ENCODE measurements at places on chromosomes 1 and 21. TPM values are rescaled to one million over a fixed set of nuclear protein-coding genes. Genes with fewer than 3 reads are reported as not detected.

The DYNLT5 gene
- 2.2 TPM for total RNA-seq

The ZZZ3 gene
- 34.9 TPM for total RNA-seq

The GBP6 gene
- not detected for total RNA-seq

The PTPN7 gene
- total RNA-seq: 0.92 TPM

The ATAD3B gene
- 9.5 TPM for total RNA-seq

The TMEM240 gene
- 8.9 TPM for total RNA-seq

The RPTN gene
- not detected for total RNA-seq

The IGSF9 gene
- total RNA-seq: 0.79 TPM

The KRTAP7-1 gene
- total RNA-seq: not detected

The KIRREL1 gene
- total RNA-seq: 10.0 TPM

The CENPF gene
- 0.47 TPM for total RNA-seq

The ELAPOR1 gene
- total RNA-seq: 0.30 TPM

The HFM1 gene
- 1.3 TPM for total RNA-seq

The VWA5B1 gene
- total RNA-seq: not detected

The OR2L8 gene
- total RNA-seq: not detected

The IFI6 gene
- total RNA-seq: 34.5 TPM

GRCh38 chr1:201486187-201486586 is 17.2 kb upstream of the PHLDA3 start:
- DNase-seq: no peak

DNA sequence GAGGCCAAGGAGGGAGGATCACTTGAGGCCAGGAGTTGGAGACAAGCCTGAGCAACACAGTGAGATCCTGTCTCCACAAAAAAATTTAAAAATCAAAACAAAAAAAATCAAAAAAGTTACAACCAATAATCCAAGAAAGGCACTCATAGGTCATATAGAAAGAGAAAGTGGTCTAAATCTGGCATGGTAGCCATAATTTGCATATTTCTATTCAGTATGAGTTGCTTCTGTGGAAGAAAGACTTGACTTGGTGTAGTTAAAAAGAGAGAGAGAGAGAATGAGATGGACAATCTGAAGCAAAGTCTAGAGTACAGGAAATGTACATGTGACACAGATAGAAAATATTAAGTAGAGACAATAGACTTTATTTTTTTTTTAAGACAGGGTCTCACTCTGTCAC is 22.5 kb downstream of the JMJD4 start:
- DNase-seq: no peak

DNA sequence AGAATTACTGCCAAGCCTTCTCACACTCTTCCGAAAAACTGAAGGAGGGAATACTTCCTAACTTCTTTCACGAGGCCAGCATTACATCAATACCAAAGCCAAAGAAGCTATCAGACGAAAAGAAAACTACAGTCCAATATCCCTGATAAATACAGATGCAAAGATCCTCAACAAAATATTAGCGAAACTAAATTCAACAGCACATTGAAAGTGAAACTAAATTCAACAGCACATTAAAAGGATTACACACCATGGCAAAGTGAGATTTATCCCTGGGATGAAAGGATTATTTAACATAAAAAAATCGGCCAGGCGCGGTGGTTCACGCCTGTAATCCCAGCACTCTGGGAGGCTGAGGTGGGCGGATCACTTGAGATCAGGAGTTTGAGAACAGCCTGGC is 176.8 kb downstream of the FAF1 start:
- DNase-seq: no peak

GRCh38 chr1:39833121-39833520 is 44.5 kb upstream of the BMP8B start:
- DNase-seq: no peak

GRCh38 chr1:32666901-32667566 is 16.0 kb downstream of the RBBP4 start:
- no peak for DNase-seq

DNA sequence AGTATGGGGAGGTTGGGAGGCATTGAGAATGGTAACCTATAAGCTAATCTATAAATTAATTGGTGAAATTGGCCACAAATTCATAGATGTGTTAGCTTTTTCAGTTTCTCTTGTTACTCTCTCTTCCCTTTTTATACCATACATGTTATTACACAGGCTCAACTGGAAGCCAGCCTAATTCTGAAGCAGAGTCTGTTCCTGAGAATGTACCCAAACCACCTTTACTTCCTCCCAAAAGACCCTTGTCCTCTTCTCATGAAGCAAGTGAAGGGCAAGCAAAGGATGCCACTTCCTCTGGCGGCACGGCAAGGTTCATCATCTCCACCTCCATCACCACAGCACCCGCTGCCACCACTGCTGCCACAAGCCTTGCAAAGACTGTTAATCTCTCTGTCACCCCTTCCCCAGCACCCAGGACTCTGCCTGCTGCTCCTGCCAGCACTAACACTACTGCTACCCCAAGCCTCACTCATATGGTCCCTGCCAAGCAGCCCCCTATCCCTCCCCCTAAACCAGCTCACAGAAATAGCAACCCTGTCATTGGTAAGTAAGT is 39.5 kb upstream of the RCC1 start:
- DNase-seq: no peak

DNA sequence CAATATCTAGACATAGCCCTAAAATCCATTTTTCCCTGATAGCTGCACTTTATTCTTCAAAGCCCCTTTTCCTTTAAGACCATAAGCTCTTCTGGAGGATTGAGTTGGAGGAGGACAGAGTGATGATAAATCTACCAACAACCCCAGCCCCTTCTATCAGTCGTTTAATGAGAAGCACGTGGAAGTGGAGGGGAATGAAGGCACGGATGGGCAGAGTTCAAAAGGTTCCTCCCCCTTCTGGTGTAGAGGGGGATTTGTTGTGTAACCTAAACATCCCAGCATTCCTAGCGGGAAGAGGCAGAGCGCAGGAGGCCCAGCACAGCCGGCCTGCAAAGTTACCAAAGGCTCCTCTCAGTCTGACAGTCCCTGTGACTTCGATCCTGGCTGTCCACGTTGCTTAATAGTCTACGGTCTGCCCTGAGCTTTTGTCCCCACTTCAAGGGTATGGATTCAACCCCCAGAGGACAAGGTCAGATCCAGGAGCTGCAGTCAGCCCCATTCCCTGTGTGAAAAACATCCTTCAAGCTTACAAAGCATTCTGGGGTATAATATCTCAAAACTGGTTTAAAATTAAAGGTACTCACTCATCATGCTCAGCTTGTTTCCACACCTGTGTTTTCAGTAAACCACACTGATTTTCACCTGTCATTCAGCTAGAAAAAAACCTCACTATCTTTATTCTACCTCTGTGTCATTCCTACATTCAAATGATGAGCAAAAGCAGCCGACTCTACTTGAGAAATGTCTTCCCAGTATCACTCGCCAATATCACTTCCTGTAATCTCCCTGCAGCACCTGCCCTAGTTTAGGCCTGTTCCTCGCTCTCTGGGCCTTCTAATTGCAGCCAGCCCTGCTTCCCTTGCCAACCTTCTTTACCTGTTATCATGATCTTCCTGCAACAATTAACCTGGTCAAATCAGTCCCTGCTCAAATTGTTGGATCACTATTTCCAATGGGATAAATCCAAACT is 117.9 kb downstream of the PLPP3 start:
- no peak for DNase-seq

GRCh38 chr1:162141281-162142054 is 72.0 kb downstream of the NOS1AP start:
- DNase-seq: no peak

GRCh38 chr1:212557739-212558692 is 50.5 kb upstream of the ATF3 start:
- DNase-seq: peak; percentile 73

DNA sequence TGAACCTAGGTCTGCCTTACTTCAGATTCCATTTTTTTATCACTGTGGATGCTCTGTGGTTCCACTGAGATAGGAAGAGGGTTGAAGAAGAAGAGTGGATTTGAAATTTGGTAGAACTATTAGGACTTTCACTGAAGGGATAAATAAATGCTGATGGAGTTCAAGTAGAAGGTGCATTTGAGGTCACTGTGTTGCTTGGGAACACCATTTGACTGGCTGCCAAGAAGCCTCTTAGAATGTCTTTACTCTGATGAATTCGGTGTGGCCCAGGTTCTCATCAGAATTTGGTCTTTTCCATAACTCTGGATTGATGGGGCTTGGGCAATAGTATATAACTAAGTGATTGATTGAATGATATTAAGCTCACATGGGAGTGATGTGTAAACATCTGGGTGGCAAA is 11.9 kb downstream of the XPR1 start:
- no peak for DNase-seq

DNA sequence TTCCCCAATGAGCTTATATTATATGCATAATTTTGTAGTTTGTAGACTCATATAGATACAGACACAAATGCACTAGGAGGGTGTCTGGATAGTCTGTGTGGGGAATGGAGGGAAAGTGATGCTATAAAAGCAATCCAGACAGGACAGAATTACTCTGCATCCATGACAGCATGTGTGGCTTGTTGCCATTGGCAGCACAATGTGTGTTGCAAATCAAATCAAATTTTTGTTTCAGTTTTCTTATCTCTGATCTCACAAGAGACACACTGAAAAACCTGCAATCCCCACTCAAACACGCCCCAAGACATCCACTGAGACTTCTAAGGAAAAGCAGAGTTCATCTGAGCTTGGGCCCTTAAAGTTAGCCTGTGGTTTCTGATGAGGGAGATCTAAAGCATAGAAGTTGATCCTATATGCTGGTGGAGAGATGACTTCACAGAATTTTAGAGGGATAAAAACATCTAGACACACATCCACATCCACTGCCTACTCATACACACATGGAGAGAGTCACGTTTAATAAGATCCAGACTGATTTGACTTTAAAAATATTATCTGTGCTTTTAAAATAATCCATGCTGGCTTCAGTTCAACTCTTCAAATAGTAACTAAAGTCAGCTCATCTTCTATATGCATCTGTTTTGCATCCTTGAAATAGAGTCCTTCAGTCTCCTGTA is 313.0 kb upstream of the PLXNA2 start:
- no peak for DNase-seq

DNA sequence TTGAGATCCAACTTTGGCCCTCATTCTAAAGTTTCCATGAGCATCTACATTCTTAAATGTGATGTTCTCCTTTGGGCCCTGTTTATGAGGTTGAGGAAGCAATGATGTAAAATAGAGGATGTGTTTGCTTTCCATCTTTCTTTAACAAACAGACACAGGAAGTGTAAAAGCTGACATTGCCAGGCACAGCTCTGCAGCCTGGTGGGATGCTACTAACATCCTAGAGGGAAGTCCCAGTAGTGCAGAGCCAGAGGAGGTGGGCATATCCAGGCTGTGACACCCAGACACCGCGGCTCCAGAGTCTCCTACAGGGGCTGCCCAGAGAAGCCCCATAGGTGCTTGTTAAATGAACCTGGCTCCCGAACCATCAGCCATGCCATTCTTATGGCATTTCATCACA is 16.2 kb downstream of the OLFML2B start:
- no peak for DNase-seq

DNA sequence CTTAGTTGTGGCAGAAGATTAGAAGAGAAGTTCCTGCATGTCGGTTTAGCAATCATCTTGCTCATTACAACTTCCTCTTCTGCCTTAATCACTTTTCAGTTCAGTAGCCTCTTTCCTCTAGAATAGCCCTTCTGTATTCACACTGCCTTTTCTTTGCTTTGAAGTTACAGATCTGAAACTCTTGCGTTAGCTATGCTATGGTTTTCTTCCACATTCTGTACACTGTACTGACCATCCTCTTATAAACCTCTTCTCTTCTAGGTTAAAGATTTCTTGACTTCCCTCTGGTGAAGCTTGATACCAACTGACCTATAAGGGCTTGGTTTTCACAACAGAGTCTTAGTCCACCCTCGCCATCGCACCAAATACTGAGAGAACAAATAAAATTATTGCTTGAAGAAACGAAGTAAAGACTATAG is 35.0 kb downstream of the C21orf91 start:
- DNase-seq: no peak

- no peak for DNase-seq
These were observed 2.5 kb downstream of the S1PR1 start for GRCh38 chr1:101239095-101240040.

GRCh38 chr1:118388301-118388959 is 203.4 kb upstream of the SPAG17 start:
- DNase-seq: no peak

- no peak for DNase-seq
These were observed 35.9 kb upstream of the TMEM52 start for GRCh38 chr1:1954831-1955441.

- peak; percentile 50 for DNase-seq
These were observed 6.2 kb downstream of the ARHGEF16 start for GRCh38 chr1:3460672-3461131.

DNA sequence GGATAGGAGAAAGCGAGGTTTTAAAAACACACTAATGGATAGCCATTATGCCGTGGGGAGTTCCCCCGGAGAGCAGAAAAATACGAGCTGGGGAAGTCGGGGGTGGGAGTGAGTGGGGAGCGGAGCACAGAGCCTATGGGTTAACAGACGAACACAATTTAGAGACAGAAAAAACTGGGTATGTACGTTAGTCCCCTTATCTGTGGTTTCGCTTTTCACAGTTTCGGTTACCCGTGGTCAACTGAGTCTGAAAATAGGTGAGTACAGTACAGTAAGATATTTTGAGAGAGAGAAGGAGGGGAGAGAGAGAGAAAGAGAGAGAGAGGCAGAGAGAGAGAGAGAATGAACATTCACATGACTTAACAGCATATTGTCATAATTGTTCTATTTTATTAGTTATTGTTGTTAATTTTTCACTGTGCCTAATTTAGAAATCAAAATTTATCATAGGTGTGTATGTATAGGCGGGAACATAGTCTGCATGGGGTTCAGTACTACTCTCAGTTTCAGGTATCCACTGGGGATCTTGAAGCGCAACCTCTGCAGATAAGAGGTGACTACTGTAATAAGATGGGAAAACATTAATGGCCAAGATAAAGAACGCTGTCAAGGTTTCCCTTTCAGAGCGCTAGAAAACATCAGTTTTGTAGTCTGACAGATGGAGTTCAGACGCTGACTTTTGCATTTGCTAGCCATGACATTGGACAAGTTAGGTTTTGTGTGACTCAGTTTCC is 125.6 kb upstream of the LMO4 start:
- DNase-seq: no peak

- DNase-seq: no peak
These were observed 123.2 kb downstream of the DMRTB1 start for GRCh38 chr1:53582211-53583020.

- no peak for DNase-seq
These were observed 655.4 kb upstream of the B3GALT2 start for GRCh38 chr1:193841857-193842256.

DNA sequence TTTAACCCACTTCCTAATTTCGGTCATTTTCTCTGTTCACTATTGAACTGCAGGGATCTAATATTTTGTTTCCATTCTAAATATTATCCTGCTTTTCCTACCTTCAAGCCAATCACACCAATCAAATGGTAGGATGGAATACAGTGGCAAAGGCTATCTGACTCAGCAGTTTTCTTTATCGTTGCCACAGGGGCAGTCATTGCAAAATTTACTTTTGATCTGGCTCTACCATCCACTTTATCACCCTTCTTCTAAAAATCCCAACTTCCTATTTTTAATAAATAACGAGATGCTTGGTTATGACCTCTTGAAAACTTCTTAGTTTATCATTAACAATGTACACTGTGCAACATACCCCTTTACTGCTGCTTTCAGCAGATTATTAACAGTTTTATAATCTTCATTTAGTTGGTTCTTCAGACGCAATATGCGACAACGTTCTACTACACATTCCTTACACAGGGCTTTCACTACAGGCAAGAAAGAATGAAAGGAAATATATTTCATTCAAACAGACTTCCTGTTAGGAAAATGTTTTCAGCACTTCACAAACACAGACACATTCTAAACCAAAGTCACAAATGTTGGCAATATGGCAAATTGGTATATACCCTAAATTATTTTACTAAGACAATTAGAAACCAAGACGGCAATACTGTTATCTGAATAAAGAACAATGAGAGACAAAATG is 52.3 kb upstream of the RAP1GAP start:
- DNase-seq: no peak

- DNase-seq: no peak
These were observed 5.4 kb upstream of the USF1 start for GRCh38 chr1:161051219-161051618.
